ENCODE measurements at places on chromosomes 12 and 14. TPM values are rescaled to one million over a fixed set of nuclear protein-coding genes. Genes with fewer than 3 reads are reported as not detected.

DNA sequence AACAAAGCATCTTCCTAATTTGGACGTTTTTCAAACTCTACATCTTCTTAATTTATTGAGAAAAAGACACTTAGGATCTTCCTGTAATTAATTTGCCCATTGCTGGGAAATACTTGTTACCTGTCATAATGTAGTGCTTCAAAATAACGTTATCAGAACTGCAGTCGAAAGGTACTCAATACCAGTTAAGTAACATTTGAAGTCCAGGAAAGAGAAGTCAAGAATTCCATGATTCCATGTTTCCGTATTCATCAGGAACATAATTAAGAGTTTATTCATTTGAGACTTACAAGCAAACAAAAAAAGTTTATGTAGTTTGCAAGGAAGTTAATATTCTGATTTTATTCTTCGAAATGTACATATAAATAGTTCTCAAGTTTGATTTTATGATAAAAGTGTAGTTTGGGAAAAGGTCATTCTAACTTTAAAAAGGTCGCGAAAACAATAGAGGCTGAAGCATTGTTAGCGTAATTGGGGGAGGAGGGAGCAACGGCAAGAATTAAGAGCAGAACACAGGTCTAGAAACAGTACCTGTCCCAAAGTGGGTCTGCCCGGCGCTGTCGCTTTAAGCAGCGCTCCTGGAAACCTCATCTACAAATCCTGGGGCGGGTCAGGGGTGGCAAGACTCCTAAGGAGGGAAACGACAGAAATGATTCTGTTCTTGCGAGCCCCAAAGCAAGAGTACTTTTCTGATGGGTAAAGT is 1.2 kb upstream of the KCNMB4 start:
- no peak for DNase-seq

The TBX3 gene
- total RNA-seq, result 107 TPM

- DNase-seq, result no peak
These were observed 175.7 kb upstream of the VASH1 start for GRCh38 chr14:76585616-76586015.

DNA sequence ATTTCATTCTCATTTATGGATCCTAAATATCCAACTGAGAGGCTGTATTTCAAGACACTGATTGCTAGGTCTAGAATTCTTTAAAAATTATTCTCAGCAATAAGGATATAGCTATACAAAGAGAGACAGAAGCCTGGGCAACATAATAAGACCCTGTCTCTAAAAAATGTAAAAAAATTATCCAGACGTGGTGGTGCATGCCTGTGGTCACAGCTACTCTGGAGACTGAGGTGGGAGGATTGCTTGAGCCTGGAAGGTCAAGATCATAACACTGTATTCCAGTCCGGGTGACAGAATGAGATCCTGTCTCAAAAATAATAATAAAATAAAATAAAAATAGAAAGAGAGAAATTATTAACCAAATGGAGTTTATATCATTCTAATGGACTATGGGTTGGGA is 20.6 kb upstream of the ARID2 start:
- no peak for DNase-seq

- no peak for DNase-seq
These were observed 124.4 kb downstream of the MED13L start for GRCh38 chr12:116153113-116153512.
